Stimulated activated CD4-positive, alpha-beta T cell treated with anti-CD3 and anti-CD28 coated beads, Interleukin-4, amount 100 ng/mL, for 4 hours (primary cell): ENCODE measurements at places on chromosomes 16 and 17.

DNA sequence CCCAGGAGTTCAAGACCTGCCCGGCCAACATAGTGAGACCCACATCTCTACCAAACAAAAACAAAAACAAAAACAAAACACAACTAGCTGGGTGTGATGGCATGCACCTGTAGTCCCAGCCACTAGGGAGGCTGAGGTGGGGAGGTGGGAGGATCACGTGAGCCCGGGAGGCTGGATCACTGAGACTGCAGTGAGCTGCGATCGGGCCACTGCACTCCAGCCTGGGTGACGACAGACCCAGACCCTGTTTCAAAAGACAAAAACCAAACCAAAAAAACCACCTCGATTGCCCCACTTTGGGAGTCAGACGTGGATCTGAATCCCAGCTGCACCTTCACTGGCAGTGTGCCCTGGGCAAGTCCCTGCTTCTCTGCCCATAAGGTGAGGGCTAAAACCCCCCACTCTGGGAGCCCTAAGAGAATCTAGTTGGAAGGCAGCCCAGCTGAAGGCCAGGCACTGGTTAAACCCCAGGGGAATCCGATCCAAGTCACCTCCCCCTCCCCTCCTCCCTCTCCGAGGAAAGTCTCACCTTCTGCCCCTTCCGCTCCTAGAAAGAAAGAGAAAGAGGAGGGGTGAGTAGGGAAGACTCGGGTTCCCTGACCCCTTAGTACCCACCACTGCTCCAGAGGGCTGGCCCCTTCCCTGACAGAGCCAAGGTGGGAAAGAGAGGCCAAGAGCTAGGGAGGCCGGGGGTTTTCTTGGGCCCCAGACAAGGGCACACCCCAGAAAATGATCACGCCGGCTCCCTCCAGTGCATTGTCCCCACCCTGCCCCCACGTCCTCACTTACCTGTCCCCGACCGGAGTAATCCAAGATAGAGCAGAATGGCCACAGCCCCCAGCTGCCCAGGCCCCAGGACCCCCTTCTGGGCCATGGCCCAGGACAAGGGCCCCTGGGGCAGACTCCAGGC is 647 bp downstream of the PRSS8 start:
- DNase-seq, result no peak

- DNase-seq, result peak; percentile 32
Observed at GRCh38 chr17:74361230-74362068, at the start of gene BTBD17. Gene BTBD17 (minus strand): TSS chr17:74361868. CDS start chr17:74361819, 49 bp downstream.

DNA sequence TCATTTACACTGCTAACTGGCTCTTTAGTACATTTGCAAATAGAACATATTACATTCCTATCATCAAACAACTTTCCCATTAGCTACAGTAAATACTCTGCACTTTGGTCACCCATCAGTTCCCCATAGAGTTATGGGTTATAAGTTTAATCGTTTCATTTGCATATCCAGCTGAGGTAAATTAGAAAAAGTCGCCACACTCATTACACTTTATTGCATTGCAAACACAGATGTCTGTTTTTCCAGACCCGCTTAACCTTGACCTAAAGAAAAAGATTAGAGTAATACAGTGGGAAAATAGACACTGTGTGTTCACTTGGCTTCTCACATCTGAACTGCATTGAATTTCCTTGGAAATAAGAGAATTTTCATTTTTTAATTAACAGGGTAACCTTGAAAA is 213.1 kb upstream of the PSMD7 start:
- DNase-seq, result no peak

DNA sequence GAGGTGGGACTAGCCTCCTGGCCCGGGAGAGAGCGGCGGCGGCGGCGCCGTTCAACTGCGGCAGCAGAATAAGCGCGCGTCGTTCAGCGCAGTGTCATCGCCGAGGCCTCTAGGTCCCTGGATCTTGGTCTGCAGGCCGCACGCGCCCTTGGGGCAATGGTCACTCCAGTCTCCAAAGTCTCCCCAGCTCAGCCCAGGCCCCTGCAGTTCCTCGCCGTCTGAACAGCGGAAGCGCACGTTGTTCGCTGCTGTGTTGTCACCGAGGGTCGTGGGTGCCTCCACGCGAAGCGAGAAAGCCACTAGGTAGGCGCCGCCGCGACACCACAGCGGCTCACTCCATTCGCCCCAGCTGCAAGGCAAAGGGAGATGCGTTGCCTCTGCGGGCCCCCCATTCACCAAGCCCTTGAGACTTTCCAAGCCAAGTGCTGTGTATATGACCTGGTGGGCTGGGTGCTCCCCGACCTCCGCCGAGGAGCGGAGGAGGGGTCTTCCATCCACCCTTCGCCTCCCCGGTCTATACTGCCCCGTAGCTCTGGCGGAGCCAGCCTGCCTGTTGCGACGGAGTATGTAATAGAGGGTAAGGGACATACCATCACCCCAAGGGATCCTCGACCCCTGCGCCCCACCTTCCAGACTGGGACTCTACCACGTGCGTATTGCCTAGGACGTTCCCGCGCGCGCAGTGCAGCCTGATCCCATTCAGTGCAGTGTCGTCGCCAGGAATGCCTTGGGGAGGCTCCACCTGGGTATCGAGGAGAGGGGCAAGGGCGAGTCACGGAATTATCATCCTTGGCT is 656 bp downstream of the VMO1 start:
- DNase-seq, result no peak

DNA sequence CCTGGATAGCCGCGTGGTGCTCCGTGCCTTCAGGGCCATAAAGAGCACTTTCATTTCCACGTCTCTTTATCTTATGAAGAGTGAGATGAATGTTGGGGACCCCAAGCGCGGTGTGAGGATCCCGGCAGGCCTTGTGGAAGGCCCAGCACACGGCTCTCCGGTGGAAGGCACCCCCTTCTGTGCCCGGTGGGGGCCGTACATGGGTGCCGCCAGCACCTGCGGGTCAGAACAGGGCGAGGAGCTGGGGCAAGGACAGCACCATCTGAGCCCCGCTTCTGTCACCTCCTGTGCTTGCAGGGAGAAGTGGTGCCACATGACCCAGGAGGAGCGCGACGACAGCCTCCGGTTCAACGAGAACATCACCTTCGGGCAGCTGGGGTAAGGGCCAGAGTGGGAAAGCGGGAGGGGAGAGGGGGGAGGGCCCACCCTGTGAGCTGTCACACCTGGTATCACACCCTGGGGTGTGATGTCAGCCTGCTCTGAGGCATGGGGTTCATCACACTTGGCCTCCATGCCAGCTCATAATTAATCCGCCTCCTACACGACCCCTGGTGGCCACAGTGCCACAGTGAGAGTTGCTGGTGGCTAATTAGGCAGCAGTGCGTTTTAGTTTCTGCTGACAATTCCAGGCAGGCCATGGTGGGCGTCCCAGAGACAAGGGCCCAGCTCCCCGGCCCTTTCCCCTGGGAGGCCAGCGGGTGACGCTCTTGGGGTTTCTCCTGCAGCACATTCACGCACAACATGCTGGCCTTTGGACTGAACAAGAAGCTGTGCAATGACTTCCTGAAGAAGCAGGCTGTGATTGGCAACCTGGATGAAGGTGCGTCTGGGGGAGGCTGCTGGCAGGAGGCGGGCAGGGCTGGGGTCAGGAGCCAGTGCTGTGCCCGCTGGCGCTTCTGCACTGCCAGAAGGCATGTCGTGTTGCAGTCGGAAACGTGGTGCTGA is 25.7 kb downstream of the CIBAR2 start:
- peak; percentile 69 for DNase-seq

- no peak for DNase-seq
Observed at GRCh38 chr16:80144191-80144590, 396.6 kb upstream of the DYNLRB2 start.

DNA sequence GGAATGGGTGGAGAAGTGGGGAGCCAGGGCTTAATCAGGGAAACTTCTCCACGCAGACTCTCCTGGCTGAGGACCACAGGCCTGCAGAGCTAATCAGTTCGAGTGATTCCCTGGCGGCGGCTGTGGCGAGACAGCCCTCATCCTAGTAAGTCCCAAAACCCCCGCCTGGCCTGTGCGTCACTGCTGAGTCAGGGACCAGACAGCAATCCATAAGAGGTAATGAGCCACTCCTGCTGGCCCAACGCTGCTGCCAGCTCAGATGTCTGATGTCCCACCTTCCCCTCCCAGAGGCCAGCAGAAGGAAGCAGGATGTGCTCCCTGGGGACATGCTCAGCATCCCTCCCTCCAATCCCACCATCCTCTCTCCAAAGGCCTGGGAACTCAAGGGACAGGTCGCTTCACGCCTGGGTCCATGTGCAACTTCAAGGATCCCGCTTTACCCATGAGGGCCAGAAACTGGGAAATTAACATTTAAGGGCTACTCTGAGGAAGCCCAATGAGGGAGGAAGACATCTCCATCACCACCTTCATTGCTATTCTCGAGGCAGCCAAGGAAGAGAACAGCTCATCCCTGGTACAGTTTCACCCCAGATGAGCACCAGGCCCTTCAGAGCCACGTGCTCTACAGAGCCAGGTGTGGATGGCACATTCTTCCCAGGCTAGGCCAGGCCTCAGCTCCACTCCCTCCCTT is 7.9 kb downstream of the ACLY start:
- DNase-seq, result no peak

DNA sequence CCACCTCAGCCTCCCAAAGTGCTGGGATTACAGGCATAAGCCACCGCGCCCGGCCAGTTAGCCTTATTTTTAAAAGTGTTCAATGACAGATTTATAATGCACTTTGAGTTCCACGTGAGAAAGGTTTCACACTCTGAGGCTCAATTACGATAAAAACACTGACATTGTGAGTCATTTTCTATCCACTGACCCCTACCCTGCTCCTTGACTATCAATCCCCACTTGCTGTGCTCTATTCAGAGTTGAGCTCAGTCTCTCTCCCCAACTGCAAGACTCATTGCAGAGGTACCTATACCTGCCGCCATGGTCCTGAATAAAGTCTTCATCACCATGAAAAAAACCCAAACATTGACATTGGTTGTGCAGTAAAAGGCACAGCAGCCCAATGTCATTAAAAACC is 8.5 kb downstream of the GFOD2 start:
- no peak for DNase-seq

- DNase-seq, result no peak
Observed at GRCh38 chr16:56362057-56362655, 63.2 kb downstream of the AMFR start.

DNA sequence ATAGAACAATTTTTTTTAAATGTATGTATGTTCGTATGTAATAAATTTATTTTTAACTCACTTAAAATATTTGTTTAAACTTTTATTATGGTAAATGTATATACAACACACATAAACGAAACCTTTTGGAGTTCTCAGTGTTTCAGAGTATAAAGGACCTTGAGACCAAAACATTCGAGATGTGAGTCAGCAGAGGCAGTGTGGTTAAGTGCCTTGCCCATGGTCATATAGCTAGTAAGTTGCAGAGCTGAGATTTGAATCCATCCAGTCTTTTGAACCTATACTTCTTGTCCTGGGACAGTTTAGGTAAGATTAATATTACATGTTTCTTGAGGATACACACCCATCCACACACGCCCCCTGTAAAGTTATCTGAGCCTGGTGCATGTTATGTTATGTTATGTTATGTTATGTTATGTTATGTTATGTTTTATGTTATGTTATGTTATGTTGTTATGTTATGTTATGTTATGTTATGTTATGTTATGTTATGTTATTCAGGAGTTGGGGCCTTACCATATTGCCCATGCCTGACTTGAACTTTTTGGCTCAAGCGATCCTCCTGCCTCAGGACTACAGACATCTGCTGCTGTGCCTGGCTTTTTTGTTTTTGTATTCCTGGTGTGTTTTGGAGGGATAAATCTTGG is 41.8 kb downstream of the TNRC6A start:
- no peak for DNase-seq

DNA sequence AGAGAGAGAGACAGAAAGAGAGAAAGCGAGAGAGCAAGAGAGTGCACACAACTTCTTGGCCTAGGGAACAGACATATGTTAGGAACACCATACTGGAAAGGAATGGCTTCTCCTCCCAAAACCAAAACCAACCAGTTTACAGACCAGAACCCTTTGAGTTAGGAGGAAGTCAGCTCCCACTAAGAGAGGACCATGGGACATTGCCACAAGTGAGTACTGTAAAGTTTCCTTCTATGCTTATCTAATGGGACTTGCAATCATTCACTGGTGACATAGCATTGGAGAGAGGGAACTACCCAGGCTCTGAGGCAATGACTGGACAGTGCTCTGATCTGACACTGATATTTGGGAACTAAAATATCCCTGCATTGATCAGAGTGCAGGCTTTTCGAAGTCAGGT is 32.4 kb downstream of the TBC1D3B start:
- no peak for DNase-seq

DNA sequence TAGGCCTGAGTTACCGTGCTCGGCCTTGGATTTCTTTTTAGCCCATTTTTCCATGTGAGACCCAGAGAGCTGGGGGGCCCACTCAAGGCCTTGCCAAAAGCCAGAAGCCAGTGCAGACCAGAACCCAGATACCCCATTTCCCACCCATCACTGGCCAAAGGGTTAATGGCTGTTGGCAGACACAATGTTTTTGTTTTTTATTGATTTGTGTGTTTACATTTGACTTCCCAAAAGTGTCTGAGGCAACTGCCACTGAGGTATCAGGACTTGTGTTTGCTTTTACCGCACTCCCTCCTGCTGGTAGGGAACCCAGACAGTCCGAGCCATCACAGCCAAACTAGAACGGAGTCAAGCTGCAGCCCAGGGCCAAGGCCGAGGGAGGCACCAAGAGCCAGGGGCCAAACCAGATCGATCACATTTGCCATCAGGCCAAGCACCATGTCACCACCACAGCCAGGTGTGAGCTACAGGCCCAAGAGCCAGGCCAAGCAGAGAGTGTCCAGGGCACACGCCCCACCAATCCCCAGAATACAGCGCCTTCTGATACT is 7.7 kb upstream of the TNFSF12 start:
- no peak for DNase-seq

DNA sequence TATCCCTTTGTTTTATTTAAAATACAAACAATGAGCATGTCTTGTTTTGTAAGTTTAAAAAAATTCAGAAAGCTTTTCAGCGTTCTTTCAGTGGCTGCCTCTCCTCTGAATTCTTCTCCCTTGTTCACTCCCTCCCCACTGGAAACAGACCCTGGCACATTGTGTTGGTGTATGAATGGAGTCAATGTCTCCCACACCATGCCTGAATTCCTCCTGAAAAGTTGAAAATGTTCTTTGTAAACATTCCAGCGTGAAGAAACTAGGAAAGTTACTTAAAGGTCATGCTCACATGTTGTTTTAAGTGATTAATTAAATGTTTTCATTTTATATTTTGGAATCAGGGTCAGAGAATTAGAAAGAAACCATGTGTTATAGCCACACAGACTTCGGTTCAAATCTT is 136.9 kb upstream of the DYNLRB2 start:
- no peak for DNase-seq

GRCh38 chr16:80337786-80338185 is 203.0 kb upstream of the DYNLRB2 start:
- DNase-seq, result no peak
